ENCODE measurements at places on chromosomes 11 and 22. TPM values are rescaled to one million over a fixed set of nuclear protein-coding genes. Genes with fewer than 3 reads are reported as not detected.

DNA sequence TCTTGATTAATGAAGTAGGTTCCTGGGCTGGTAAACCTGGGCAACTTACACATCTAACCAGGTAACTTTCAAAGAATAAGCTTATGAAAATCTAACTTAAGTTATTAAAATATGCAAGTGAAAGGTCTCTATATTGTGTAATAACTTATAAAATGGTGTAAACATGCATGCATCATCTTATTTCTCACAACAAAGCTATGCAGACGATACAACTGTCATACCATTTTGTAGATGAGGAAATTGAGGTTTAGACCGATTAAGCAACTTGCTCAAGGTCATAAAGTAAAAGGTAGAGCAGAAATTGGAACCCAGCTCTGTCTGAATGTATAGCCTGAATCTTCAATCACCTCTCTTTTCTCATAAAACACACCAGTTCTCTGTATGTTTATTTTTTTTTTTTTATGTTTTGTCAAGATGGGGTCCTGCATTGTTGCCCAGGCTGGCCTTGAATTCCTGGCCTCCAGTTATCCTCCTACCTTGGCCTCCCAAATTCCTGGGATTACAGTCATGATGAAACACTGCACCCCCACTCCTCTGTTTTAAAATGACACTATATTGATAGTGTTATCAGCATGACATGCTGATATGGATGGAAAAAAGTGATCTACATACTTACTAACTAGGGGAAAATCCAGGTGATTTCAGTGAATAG is 109.6 kb downstream of the SGSM3 start:
- H3K27ac ChIP-seq: no peak overlapping the region
- H3K4me3 ChIP-seq: no peak overlapping the region
- H3K36me3 ChIP-seq: no peaks in the 10 kb centered on the region

DNA sequence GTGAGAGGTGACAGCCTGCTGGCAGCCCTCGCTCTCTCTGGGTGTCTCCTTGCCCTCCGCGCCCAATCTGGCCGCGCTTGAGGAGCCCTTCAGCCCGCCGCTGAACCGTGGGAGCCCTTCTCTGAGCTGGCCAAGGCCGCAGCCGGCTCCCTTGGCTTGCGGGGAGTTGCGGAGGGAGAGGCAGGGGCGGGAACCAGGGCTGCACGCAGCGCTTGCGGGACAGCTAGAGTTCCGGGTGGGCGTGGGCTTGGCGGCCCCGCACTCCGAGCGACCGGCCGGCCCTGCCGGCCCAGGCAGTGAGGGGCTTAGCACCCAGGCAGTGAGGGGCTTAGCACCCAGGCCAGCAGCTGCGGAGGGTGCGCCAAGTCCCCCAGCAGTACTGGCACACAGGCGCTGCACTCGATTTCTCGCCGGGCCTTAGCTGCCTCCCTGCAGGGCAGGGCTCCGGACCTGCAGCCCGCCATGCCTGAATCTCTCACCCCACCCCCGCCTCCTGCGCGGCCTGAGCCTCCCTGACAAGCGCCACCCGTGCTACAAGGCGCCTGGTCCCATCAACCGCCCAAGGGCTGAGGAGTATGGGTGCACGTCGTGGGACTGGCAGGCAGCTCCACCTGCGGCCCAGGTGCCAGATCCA is 1526.1 kb downstream of the FAM181B start:
- H3K27me3 ChIP-seq: no peaks in the 10 kb centered on the region
- H3K4me3 ChIP-seq: no peak overlapping the region
- H3K4me1 ChIP-seq: no peaks in the 10 kb centered on the region
- H3K36me3 ChIP-seq: no peaks in the 10 kb centered on the region

DNA sequence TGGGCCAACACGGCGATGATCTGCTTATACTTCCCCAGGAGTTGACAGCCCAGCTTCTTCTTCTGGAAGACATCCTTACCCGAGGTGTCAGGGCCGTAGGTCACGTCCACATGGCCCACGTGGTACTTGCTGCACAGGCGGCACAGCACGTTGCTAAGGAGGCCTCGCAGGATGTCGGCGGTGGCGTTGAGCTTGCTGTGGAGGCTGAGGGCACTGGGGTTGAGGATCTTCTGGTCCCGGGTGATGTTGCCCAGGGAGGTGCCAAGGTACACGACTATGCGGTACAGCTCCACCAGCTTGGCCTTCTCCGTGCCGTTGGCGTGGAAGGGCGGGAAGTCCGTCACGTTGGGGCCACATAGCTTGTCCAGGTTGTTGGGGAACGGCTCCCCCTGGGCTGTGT is 2.9 kb downstream of the LIF start:
- no peaks in the 10 kb centered on the region for H3K36me3 ChIP-seq
- no peaks in the 10 kb centered on the region for H3K27me3 ChIP-seq
- H3K27ac ChIP-seq: no peak overlapping the region

GRCh38 chr11:121445071-121445768 is 6.9 kb upstream of the SORL1 start:
- H3K4me1 ChIP-seq: peaks cover 3% of the 10 kb centered on the region
- H3K4me3 ChIP-seq: no peak overlapping the region
- no peaks in the 10 kb centered on the region for H3K36me3 ChIP-seq
- no peaks in the 10 kb centered on the region for H3K27me3 ChIP-seq

The SLC22A25 gene
- total RNA-seq: not detected

DNA sequence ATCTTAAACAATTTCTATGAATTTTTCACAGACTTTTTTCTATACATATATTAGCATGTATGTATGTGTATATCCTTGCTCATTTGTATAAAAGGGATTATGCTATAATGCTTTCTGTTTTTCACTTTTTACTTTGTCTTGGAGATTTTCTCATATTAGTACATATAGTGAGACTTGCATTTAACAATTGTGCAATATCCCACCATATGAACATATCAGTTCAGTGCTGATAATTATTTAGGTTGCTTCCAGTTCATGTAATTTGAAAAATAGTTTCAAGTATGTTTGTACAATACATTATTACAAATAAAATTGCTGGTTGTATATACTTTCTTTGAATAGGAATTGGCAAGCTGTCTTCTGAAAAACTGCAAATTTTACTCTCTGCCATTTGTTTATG is 37.9 kb downstream of the HEPHL1 start:
- no peaks in the 10 kb centered on the region for H3K36me3 ChIP-seq
- H3K4me3 ChIP-seq: no peak overlapping the region
- H3K27me3 ChIP-seq: no peaks in the 10 kb centered on the region
- H3K27ac ChIP-seq: no peak overlapping the region
- DNase-seq: no peak

The MPZL3 gene
- 3.9 TPM for total RNA-seq

The MN1 gene
- total RNA-seq: 4.9 TPM

The IFITM10 gene
- 0.23 TPM for total RNA-seq

GRCh38 chr11:72535194-72535547 is 100.8 kb upstream of the CLPB start:
- H3K27me3 ChIP-seq: no peaks in the 10 kb centered on the region
- DNase-seq: no peak
- no peaks in the 10 kb centered on the region for H3K36me3 ChIP-seq
- no peak overlapping the region for H3K27ac ChIP-seq
- H3K4me1 ChIP-seq: peaks cover 7% of the 10 kb centered on the region
- H3K4me3 ChIP-seq: no peak overlapping the region

The CDHR5 gene
- 0.11 TPM for total RNA-seq

The PRDM11 gene
- 11.7 TPM for total RNA-seq

DNA sequence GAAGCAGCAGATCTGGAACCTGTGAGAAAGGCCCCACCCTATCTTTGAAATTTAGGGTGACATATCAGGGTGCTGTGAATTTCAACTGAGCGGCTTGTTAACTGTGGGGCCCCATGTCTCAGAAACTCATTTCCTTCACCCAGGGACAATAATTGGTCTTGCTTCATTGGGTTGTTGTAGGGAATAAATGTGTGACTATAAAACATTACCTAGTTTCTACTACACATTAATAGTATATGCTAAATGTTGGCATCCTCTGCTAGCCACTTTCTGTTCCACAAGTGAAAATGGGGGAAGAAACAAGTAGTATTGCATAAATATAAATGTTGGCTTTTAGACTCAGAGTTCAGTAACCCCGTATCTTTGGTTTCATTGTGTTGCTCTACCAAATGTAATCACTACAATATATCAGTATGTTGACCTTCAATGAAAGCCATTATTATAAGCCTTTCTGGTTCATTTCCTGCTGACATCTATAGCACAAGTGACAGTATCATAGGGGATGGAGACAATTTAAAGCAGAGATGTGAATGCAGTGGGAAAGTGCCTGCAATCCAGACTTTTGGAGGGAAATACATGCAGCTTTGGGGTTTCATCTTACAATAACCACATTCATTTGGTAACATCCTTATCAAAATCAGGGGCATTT is 905.5 kb upstream of the RAG2 start:
- no peak overlapping the region for H3K4me3 ChIP-seq
- no peaks in the 10 kb centered on the region for H3K36me3 ChIP-seq
- no peak for DNase-seq
- H3K4me1 ChIP-seq: no peaks in the 10 kb centered on the region
- no peak overlapping the region for H3K27ac ChIP-seq

The CTSF gene
- total RNA-seq: 0.58 TPM

The CBLIF gene
- not detected for total RNA-seq

DNA sequence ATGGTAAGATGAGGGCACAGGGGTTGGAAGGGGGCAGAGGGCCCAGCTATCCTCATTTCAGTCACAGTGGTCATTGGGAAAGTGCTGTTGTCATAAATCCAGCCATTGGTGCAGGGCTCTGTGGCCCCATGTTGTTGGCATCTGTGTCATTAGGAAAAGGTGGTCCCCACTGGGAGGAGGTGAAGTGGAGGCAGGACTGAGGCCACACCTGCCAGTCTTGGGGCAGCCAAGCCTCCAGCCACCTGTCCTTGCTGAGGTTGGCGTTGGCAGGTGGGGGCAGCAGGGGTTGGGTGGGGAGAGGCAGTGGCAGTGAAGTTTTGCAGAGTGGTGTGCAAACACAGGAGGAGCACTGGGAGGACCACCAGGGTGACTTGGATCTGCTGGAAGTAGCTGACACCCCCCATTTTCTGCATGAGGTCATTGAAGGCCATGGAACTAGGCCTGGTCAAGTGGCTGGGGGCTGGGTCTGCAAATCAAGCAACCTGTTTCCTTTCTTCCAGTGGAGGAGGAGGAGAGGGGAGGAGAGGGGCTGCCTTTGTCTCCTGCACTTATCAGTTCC is 25.3 kb downstream of the SLC22A6 start:
- H3K36me3 ChIP-seq: no peaks in the 10 kb centered on the region
- H3K27ac ChIP-seq: no peak overlapping the region
- H3K4me1 ChIP-seq: no peaks in the 10 kb centered on the region
- DNase-seq: no peak

GRCh38 chr11:14212986-14213385 is 146.0 kb downstream of the RRAS2 start:
- no peak overlapping the region for H3K4me3 ChIP-seq
- no peaks in the 10 kb centered on the region for H3K4me1 ChIP-seq
- H3K27ac ChIP-seq: no peak overlapping the region
- no peaks in the 10 kb centered on the region for H3K27me3 ChIP-seq
- no peaks in the 10 kb centered on the region for H3K36me3 ChIP-seq
- DNase-seq: no peak

GRCh38 chr22:41648432-41648831 is 27.3 kb downstream of the XRCC6 start:
- H3K27me3 ChIP-seq: no peaks in the 10 kb centered on the region
- no peak overlapping the region for H3K27ac ChIP-seq
- DNase-seq: no peak
- H3K4me3 ChIP-seq: no peak overlapping the region
- peaks cover 89% of the 10 kb centered on the region for H3K36me3 ChIP-seq

DNA sequence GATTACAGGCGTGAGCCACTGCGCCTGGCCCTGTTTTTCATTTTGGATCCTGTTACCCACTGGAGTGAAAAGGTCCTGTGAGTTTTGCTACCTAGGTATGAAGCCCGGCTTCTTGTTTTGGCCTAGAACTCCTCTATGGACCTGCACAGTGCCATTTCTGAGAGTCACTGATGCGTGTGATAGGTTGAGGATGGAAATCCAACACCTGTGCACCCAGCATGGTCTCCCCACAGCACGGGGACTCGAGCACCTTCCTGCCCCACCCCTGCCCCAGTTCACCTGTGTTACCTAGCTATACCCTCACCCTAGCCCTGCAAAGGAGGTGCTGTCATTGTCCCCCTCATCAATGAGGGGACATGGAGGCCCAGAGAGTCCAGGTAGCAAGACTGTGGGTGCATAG is 5.1 kb downstream of the FBLN1 start:
- DNase-seq: no peak
- H3K4me1 ChIP-seq: peaks cover 31% of the 10 kb centered on the region
- H3K4me3 ChIP-seq: no peak overlapping the region
- no peaks in the 10 kb centered on the region for H3K36me3 ChIP-seq
- no peaks in the 10 kb centered on the region for H3K27me3 ChIP-seq

The C22orf23 gene
- total RNA-seq: 0.54 TPM

The RASL10A gene
- 1.4 TPM for total RNA-seq

DNA sequence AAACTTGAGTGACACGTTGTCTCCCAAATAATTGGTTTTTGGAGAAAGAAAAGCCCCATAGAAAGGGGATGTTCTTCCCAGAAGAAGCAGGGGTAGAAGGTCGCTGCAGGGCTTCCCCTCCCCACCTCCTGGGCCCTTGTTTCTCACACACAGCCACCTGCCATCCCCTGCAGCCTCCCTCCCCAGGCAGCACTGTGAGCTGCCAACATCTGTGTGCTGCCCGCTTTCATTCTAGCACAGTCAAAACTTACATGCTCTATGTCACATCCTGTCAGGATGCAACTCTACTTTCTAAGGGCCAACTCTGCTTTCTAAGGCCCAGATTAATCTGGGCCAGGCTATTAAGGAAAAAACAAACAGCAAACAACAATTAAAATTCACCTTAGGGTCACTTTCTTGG is 309.4 kb upstream of the ZC3H12C start:
- H3K36me3 ChIP-seq: no peaks in the 10 kb centered on the region
- no peak for DNase-seq
- no peaks in the 10 kb centered on the region for H3K27me3 ChIP-seq
- no peaks in the 10 kb centered on the region for H3K4me1 ChIP-seq
- H3K27ac ChIP-seq: no peak overlapping the region

DNA sequence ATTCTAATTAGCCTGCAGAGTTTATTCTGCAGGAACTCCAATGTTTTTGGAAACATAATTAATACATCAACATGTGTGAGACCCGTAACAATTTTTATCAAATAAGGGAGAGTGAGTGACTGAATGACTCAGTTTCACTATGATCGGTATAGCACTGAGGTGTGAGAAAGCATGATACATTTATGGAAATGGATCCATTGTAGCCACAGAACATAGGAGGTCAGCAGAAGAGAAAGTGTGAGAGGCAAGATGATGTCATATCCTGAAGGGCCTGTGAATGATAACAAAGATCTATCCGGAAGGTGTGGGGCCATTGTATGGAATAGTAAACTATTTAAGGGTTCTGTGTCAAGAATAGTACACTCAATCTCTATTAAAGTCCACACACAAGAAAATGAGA is 1406.1 kb upstream of the TENM4 start:
- no peak for DNase-seq
- H3K4me3 ChIP-seq: no peak overlapping the region
- H3K4me1 ChIP-seq: no peaks in the 10 kb centered on the region

GRCh38 chr11:124108156-124108555 is 7.1 kb upstream of the VWA5A start:
- H3K27ac ChIP-seq: no peak overlapping the region
- no peak overlapping the region for H3K4me3 ChIP-seq
- DNase-seq: no peak
- H3K36me3 ChIP-seq: no peaks in the 10 kb centered on the region
- no peaks in the 10 kb centered on the region for H3K4me1 ChIP-seq

The ADSL gene
- total RNA-seq: 180 TPM

Measured in H1 (cell line).